GM13977 (cell line): ENCODE measurements at places on chromosomes 7 and 10.

DNA sequence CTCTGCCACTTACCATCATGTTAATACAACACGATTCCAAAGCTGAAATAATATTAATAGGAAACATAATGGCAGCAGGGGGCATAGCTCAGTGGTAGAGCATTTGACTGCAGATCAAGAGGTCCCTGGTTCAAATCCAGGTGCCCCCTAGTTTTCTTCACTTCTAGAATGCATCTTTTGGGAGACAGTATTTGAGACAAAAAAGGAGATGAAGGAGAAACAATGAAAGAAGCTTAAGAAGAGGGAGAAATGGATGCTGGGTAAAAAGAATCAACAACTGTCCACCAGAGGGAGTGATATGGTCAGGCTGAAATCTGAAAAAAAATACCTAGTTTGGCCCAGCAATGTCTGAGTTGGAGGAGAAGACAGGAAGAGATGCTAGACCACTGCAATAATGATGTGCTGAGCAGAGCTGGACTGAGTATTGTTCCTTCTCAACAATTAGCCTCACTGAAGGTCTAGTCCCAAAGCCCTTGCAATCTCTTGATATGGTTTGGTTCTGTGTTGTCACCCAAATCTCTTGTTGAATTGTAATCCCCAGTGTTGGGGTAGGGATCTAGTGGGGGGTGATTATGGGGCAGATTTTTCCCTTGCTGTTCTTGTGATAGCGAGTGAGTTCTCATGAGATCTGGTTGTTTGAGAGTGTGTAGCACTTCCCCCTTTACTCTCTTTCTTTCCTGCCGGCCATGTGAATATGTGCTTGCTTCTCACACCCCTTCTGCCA lies 48.3 kb downstream of the ZNF783 start:
- peak; percentile 69 for DNase-seq

GRCh38 chr10:27844223-27844622 lies 98.6 kb upstream of the MKX start:
- no peak for DNase-seq

DNA sequence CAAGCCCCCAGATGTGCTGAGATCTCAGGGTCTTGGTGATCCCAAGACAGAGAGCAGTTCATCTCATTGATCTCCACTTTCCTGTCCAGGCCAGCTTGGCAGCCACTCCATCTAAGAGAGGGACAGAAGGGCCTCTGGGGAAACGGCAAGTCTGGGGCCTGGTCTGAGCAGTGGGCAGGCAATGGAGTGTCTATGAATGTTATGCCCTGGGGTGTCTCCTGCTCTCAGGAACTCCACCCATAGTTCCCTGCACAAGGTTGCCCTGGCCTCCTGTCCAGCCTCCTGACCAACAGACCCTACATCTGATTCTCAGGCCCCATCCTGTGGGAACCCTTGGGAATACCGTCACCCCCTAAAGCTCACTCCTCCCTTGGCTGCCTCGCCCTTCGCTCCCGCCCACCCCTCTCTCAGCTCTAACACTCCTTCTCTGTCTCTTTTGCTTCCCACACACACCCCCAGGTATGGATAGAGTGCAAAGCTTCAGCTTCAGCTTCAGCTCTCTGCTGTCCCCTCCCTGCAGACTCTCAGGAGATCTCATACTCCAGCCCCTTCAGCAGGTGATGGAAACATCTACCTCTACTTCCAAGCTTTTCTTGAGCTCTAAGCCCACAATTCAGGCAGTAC lies 83.0 kb downstream of the HIF1AN start:
- no peak for DNase-seq

DNA sequence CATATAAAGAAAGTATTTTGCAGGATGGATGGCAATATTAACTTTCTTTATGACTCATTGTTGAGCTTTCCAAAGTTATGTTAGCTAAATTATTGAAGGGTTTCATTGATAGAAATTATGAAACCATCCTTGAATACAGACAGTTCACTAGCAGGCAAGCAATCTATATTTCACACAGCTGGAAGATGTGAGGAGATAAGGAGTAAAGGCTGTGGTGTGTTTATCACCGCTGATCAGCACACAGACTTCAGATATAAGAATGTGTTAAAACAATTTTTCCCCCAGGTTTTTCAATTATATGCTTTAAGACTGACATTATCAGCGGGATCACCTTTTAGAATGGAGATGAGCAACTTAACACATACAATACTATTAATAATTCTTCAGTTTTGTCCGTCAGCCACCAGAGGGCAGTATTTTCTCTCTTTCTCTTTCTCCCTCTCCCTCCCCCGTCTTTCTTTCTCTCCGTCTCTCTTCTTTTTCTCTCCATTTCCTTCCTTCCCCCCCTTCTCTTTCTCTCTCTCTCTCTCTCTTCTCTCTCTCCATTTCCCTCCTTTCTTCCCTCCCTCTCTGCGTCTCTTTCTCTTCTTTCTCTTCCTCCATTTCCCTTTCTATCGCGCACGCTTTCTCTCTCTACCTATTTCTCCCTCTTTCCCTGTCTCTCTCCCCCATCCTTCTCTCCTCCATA lies 62.9 kb upstream of the FAM171A1 start:
- peak; percentile 66 for DNase-seq
